ENCODE measurements at places on chromosomes 12 and 14. TPM values are rescaled to one million over a fixed set of nuclear protein-coding genes. Genes with fewer than 3 reads are reported as not detected.

GRCh38 chr12:92226071-92226661 lies 80.5 kb upstream of the BTG1 start:
- H3K4me1 ChIP-seq: no peaks in the 10 kb centered on the region
- no peak overlapping the region for H3K27ac ChIP-seq
- H3K4me3 ChIP-seq: no peak overlapping the region

- H3K27ac ChIP-seq: no peak overlapping the region
- no peaks in the 10 kb centered on the region for H3K4me1 ChIP-seq
- H3K36me3 ChIP-seq: peaks cover 5% of the 10 kb centered on the region
These were observed 257.1 kb downstream of the SSPN start for GRCh38 chr12:26452511-26452910.

DNA sequence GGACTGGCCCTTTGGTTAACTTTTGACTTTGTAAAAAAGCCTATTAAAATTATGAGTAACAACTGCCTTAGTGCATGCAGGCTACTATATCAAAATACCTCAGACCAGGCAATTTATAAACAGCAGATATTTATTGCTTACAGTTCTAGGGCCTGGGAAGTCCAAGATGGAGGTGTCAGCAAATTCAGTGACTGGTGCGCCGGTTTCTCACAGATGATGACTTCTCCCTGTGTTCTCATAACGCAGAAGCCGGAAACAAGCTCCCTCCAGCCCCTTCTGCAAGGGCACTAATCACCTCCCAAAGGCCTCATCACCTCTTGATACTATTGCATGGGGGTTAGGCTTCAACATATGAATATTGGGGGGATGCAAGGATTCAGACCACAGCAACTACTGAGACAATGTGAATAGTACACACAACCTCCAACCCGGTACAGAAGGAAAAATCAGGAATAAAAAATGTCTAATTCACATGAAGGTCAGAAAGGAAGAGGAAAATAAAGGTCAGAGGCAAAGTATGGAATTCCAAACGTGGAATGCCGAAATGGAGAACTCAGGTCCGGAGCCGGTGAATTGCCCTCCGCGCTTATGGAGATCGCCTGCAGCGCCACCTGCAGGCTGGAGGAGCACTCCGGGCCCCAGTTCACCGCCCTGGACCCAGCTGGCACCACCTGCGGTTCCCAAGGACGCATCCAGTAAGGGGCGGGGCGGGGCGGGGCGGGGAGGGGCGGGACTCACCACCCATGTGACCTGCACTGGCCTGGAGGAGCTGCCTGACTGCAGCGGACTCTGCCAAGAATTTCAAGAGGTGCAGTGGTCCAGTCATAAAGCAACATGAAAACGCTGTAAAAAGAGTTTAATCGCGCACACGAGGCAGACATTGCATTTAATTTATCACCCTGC lies 203.4 kb downstream of the KIF26A start:
- no peak overlapping the region for H3K27ac ChIP-seq
- no peaks in the 10 kb centered on the region for H3K36me3 ChIP-seq
- peak; percentile 49 for DNase-seq
- H3K4me3 ChIP-seq: no peak overlapping the region

DNA sequence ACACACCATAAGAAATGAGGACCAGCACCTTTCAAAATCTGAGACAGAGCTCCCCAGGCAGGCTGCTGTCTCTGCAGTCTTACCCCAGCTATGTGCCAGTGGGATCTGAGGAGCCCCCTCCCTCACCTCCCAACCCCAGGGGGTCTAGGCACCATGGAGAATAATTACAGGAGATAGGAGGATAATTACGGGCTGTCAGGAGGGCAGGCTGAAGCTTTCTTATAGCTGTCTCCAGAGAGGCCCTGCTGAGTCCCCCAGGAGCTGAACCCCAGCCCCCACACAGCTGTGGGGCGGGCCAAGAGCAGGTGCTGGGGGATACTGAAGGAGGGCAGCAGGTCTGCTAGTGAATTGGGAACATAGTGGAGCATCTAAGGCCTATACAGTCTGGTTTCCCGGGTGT lies 6.8 kb downstream of the CPNE6 start:
- H3K27me3 ChIP-seq: peaks cover 17% of the 10 kb centered on the region
- no peaks in the 10 kb centered on the region for H3K36me3 ChIP-seq
- H3K4me1 ChIP-seq: peaks cover 38% of the 10 kb centered on the region
- no peak overlapping the region for H3K4me3 ChIP-seq
- DNase-seq: no peak

The RTL1 gene
- not detected for total RNA-seq

The NRXN3 gene
- 0.29 TPM for total RNA-seq

The KIF5A gene
- total RNA-seq: 1.8 TPM
